T-helper 9 cell (primary cell): ENCODE measurements at places on chromosomes 13 and 19.

DNA sequence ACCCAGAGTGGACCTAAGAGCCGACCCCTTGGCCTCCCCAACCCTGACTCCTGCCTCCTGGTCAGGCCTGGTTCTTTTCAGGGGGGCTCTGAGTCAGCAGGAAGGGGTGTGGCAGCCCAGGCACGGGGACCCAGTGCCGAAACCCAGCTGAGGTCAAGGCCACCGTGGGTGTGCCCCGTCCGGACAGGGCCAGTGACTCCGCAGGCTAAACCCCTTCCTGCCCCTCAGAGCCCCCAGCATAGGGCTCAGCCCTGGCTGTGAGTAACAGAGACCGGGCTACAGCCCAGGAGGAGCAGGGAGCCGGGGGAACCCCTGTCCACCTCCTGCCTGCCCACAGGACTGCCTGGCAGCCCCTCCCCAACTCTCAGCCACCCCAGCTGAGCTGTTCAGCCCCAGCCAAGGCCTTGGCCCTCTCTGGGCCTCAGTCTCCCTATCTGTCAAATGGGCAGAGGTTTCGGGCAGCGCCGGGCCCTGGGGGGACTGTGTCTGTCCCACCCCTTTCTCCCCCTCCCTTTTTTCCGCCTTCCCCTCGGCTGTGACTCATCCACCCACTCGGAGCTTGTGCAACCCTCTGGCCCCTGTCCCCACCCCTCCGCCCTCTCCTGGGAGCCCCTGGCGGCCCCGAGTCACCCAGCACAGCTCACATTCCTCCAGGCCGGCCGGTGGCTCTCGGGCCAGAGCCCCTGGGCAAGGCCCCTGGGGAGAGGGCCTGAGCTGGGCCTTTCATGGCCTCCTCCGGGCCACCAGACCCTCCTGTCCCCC, 8.6 kb downstream of the ZBTB7A start:
- no peak for DNase-seq

DNA sequence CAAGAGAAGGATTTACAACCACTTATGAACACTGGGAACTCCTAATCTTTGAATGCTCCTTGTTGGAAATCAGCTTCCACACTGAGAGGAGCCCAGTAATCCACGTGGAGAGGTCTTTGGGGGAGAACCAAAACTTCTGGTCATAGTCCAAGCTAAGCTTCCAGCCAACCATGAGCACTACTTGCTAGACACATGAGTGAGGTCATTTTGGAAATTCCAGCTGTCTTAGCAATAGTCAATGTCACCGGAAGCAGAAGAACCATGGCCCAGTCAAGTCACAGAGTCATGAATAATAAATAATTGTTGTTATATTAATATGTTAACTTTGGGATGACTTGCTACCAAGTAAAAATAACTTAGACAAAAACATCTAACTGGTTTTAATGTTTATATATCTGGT, 324.9 kb upstream of the SGCG start:
- DNase-seq: no peak

- DNase-seq: no peak
These were observed 8.7 kb downstream of the LRCH1 start for GRCh38 chr13:46561691-46562090.

GRCh38 chr13:96104516-96104915, 14.6 kb downstream of the HS6ST3 start:
- DNase-seq: no peak

GRCh38 chr13:52978989-52979388, 49.6 kb upstream of the OLFM4 start:
- no peak for DNase-seq
